Activated naive CD4-positive, alpha-beta T cell treated with anti-CD3 and anti-CD28 coated beads, Interleukin-2, amount 50 U/mL, for 72 hours (primary cell): ENCODE measurements at places on chromosomes 3 and 15.

- DNase-seq, result no peak
These were observed 13.7 kb downstream of the SH3BP5 start for GRCh38 chr3:15318661-15319060.

GRCh38 chr3:106707347-106707746, 669.9 kb upstream of the CCDC54 start:
- no peak for DNase-seq

DNA sequence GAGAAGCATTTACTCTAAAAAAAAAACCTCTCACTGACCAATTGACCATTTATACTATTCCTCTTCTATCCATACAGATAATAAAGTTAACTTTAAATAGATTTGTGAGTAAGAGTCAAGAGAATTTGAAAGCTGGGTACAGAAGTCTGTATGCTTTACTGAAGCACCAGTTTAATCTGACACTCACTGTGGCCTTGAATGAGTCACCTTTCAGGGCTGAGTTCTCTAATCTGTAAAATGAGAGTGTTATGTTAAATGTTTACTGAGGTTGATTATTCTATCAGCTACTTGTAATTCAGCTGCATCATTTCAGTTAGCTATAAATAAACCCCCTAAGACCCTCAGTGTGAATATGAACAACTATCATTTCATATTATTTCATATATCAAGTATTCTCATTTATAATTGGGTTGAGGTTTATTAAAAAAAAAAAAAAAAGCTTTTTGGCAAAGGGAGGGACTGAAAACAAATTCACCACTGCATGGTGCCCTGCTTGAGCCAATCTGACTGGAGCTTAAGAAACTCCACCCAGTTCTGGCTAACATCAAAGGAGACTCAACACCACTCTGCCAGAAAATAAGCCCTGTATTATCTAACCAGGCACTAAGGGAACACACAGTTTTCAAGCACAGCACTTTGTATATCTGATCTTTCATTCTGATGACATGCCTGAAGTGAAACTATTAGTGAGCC, 2.8 kb downstream of the MAP4 start:
- no peak for DNase-seq

- DNase-seq, result no peak
These were observed 227.5 kb downstream of the ALCAM start for GRCh38 chr3:105594219-105594618.

DNA sequence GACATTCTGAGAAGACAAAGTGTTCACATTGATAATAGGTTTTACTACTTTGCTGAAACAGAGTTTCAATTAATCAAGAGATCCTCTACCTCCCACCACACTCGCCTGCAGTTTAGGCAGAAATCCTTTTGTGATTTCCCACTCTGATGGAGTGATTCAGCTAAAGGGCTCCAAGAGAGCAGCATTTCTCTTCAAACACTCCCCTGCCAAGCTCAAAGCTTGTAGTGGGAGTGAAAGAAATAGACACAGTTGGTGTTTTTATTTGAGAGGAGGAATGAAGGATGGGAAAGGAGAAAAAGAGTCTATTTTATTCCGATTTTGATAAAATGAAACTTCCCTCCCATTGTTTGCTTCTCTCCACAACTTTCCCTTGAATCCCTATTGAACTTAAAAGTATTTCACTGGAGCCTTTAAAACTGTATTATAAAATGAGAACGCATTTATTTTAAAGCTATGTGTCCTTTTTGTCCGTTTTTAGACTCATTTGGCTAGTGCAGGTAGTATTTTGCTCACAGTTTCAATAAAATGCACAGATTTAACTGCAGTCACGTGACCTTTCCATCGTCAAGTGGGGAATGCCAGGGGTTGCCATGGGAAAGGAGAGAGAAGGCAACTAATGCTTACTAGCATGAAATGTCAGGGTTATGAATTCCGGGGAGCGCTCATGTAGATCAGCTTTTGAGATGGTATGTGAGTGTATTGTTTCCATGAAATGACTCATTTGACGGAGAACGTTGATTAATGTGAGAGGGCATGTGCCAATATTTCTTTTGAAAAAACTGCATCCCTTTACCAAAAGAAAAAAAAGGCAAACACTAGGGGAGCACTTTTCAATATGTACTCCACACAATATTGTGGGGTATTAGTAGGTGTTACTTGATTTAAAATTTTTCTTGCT, 7.7 kb upstream of the OSBPL11 start:
- no peak for DNase-seq

DNA sequence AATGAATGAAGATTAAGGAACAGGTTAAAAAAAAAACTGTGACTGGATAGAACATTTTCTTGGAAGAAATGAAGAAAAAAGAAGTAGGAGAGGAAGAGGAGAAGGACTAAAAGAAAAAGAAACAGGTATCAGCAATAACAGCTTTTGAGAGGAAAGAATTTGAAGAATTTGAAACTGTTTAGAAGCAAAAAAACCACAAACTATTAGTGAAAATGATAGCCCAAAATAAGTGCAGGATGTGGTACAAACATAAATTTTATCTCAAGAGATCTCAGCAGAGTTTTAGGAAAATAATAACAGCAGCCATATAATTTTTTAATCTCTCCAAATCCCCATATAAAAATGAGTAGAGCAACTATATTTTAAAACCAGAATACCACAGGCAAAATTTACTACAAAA, 8.8 kb upstream of the A4GNT start:
- no peak for DNase-seq

- DNase-seq, result no peak
These were observed 131.1 kb downstream of the XXYLT1 start for GRCh38 chr3:195139876-195140240.

DNA sequence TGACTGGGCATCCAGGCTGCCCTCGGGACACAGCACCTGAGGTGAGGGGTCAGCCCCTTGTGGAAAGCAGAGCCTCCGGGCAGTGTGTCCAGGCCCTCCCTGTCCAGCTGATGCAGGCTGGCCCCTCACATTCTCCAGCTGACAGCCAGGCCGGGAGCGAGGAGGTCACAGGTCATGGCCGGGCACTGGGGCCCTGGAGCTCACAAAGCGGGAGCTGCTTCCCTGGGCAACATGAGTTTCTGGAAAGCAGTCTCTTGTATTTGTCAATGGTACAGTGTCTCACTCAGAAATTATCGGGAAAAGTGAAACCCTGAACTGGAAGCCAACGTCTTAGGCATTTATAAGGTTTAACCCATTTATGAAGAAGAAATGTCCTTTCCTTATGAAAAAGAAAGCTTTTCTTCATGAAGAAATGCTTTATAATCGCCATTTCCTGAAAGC, 118.5 kb downstream of the OPA1 start:
- DNase-seq, result no peak
